ENCODE measurements at places on chromosomes 16 and 17.

GRCh38 chr17:60491771-60492170 lies 34.3 kb downstream of the APPBP2 start:
- no peak for DNase-seq

DNA sequence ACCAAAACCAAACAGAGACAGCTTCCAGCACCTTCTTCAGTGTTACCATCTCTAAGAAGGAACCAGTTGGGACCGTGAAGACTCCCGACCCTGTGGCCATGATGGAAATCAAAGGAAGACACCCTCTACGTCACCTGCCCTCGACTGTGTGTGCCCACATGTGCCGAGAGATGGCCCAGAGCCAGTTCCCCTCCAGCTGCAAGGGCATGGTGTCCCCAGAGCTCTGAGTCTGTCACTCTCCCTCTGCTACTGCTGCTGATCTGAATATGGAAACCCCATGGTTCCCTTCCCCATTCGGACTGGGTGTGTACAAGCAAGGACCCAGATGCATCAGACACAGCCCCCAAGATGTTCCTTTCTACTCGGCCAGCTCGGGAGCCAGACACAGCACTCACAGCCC lies 76.4 kb downstream of the SOCS1 start:
- DNase-seq, result no peak

DNA sequence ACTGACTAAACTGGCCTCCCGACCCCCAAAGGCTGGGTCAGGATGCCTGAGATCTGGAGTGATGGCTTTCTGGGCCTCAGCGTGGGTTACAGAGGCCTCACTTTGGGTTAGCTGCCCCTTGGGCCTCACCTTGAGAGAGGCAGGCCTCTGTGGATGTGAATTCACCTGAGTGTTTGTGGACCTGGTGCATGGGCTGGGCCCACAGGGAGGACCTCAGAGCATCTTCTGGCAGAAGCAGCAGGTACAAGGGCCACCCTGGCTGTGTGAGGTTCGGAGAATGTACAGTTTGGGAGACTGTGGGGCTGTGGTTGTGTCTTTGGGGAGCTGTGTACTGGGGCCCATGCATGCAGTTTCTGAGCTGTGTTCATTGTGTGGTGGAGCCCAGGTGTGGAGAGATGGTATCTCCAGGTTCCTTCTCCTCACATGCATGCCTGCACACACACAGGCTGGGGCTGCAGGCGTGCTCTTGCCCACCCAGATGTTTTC lies 18.3 kb downstream of the RARA start:
- DNase-seq, result no peak

- no peak for DNase-seq
These were observed 11.0 kb upstream of the KRT19 start for GRCh38 chr17:41539071-41539492.

- DNase-seq, result no peak
These were observed 35.9 kb downstream of the FZD2 start for GRCh38 chr17:44593156-44593555.
